ENCODE measurements at places on chromosomes 11 and 22.

DNA sequence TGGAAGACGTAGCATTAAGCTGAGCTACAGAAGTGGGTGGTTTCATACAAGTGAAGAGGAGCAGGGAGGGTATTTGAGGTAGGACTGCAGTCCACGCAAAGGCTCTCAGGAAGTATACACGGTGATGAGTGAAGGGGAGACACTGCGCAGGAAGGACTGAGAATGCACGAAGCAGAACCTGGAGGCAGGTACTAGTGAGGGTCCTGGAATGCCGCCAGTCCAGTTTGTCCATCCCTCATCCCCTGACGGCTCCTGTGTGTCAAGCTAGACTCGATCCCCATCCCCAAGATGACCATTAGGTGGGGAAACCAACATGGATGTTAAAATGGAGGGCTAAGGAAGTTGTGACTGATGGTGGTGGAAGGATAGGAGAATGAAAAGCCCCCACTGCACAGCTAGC lies 23.8 kb downstream of the ART5 start:
- no peak for DNase-seq

- DNase-seq, result no peak
Measured at GRCh38 chr11:96126917-96127595, 203.1 kb upstream of the MTMR2 start.

DNA sequence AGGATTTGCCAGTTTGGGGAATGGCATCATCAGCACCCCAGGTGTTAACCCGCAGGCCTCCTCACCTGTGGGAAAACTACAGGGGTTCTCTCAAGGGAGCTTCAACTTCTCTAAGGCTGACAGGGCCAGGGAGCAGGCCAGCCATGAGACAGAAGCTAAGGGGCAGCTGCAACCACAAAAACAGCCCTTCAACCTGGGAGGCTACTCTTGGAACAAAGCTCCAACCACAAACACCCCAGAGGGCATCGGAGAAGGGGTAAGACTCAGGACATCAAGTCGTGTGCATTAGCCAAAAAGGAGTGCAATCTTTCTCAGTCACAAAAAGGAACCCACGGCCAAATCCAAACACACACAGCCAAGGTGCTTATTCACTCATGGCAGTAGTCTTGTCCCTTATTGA lies 103.0 kb downstream of the PLEKHA7 start:
- no peak for DNase-seq

DNA sequence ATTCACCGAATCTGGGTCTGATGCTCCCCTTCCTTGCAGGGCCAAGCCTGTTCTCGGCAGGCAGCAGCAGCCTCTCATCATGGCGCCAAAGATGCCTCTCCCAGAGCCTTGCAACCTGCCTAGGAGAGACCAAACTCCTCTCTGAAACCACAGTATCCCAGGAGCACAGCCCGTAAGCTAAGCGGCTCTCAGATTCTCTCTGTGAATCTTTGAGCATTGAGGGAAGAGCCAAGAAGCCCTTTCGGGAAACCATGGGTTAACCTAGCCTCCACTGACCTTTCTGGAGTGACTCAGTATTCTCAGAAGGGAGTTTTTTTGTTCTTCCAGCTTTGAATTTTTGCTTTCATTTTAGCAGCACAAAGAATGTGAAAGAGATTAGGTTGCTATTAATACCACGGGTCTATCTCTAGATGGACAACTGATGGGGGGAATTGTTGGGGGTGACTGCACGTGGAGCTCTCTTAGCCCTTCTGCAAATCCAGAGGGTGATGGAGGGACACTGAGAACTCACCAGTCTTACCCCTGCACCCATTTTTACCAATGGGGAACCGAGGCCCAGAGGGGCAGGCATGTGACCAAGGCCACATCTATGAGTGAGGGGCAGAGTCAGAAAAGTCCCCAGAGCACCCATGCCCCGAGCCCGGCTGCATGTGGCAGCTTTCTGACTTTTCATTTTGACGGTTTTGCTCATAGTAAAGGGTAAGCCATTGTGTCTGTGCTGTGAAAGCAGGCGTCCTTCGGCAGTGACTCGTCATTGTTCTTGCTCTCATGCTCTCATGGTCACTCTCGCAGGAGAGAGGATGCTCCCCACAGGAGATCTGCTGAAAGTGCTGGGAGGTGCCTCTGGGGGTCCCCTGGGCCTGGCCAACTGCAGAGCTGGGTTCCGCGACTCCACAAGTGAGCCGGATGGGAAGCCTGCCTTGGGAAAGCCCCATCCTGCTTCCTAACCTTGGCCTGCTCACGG lies 36.0 kb downstream of the IRAG1 start:
- DNase-seq, result no peak

GRCh38 chr11:73839123-73839457 lies 37.6 kb downstream of the COA4 start:
- no peak for DNase-seq
